ENCODE measurements at places on chromosomes 7 and 10.

- no peak for DNase-seq
Measured at GRCh38 chr7:149773446-149774236, at the start of gene ZNF467. ZNF467 (minus strand) TSS chr7:149773588; CDS start chr7:149771032, 2,556 bp downstream.

- no peak for DNase-seq
Measured at GRCh38 chr10:61592581-61592980, 70.1 kb upstream of the CABCOCO1 start.

DNA sequence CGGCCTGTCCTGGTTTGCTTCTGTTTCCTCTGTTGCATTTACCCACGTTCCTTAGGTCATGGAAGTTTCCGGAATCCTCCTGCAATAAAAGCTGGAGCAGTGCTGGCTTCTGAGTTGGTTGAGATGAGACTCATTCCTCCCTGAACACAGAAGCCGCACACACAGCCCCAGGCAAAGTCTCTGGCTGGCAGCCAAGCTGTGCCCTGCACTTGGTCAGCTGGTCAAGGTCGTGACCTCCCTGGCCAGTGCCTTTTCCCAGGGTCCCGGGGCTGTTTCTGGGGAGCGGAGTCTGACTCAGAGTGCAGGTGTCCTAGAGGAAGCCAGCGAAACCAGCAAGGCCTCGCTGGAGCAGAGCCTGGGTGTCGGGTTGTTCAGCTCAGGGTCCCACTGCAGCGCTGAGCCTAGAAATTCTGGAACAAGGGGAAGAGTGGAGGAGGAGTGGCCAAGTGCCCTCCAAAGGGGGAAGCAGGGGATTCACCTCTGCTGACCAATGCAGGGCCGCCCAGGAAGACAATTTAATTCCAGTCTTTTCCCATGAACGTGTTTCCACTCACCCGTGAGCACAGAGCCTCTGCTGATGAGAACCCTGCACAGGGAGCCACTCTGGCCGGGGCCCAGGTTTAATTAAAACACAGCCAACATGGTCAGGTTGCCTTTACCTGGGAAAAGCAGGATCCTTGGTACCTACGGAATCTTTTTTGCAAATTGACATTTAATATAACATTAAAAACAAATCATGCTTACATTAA lies 245.5 kb upstream of the PPP2R2D start:
- DNase-seq: no peak

DNA sequence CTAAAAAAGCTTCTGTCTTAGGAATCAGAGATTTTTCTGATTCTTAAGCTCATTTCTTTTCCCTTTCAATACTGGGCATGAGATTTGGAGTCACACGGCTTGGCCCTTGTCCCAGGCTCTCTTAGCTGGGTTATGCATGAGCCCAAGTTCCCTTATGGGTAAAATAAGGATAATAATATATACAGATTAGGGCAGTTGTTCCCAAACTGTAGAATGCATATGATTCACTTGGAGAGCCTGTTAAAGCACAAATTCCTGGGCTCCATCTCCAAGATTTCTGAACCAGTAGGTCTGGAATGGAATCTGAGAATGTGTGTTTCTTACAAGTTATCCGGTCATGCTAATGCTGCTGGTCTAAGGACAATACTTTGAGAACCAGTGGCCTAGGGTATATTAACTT lies 154.0 kb downstream of the REEP3 start:
- DNase-seq: no peak

- DNase-seq: no peak
Measured at GRCh38 chr10:60810437-60811182, 32.3 kb downstream of the CDK1 start.

- DNase-seq: no peak
Measured at GRCh38 chr10:70575874-70576802, 26.4 kb downstream of the PRF1 start.

GRCh38 chr10:65843203-65843602 lies 1082.6 kb upstream of the LRRTM3 start:
- DNase-seq: no peak

- DNase-seq: no peak
Measured at GRCh38 chr7:131097662-131098376, 229.9 kb upstream of the MKLN1 start.

DNA sequence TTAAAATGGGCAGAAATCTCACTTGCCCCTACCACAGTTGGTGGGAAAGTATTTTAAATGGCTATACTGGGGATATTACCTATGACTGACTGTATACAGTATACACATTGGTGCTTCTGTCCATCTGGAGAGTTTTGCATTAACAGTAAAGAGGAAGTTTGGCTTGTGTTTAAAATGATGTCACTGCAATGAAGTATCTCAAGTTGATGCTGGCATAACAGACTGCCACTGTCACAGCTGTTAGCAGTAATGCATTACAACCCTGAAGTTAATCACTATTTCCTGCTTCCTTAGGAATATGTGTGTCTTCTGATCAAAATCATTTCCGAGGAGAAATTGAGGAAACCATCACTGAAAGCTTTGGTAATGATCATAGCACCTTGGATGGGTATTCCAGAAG lies 1.9 kb downstream of the DKK1 start:
- DNase-seq: no peak

DNA sequence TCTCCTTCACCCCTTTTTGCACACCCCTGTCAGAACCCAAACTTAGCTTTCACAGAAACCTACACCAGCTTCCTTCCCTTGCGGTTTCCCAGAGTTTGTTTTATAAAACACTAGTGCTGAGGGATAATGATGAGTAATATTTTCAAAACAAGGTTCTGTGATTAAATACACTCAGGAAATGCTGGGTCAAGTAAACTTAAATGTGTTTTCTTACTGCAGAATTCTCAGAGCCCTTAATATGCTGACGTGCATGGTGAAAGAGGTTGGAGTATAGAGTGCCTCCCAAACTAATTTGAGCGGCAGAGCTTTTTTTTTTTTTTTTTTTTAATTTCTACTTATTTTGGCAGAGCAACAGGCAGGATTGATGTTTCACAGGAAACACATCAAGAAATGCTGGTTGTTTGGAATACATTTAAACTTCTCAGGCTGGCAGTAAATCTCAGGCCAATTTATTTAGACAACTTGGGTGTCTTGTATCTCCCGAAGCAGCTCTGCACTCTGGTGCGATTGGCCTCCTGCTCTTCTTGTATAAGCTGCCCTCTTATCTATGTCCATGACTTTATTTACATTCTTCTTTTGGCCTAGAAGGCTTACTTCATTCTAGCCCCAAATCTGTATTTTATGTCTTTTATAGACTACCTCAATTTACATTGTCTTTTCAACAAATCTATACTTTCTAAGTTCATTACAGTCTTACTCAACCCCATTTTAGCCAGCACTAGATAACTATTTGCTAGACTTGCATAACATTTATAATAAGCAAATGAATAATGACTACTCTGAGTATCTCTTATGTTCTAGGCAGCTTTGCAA lies 165.4 kb downstream of the BMPER start:
- no peak for DNase-seq

DNA sequence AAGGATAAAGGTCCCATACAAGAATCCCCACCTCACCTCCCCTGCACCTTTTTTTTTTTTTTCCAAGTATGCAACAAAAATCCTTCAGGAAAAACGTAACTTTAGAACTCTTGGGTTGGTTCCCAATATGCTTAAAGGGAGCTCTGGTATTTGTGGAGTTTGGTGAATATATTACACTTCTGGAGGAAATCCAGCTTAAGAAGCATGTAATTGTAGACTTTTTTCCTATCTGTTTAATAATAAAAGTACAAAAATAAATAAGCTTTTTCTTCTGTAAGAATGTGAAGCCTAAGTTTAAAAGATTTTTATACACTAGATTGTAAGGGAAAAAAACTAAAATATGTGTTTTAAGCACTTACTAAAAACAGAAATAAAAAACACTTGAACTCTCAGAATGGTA lies 102.3 kb downstream of the SORBS1 start:
- DNase-seq: no peak

DNA sequence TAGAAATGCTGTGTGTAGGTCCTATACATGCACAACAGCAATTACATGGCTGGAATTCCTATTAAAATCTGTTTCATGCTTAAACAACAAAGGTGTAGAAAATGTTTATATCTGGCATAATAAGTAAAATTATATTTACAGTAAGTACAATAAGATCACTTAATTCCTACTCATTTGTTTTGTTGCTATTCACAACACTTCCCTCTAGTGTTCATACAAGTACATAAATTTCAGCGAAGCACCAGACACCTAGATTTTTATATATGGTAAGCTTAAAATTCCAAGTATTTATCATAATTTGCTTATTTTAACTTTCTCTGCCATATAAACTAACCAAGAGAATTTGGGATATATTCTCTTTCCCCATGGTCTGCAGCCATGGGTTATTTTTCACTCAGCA lies 51.8 kb upstream of the ANK3 start:
- DNase-seq: no peak

GRCh38 chr10:35564341-35564968 lies 40.7 kb upstream of the GJD4 start:
- no peak for DNase-seq

GRCh38 chr10:111142092-111142768 lies 65.4 kb downstream of the ADRA2A start:
- DNase-seq: no peak

GRCh38 chr10:98349508-98349922 lies 65.5 kb downstream of the PYROXD2 start:
- DNase-seq: no peak

DNA sequence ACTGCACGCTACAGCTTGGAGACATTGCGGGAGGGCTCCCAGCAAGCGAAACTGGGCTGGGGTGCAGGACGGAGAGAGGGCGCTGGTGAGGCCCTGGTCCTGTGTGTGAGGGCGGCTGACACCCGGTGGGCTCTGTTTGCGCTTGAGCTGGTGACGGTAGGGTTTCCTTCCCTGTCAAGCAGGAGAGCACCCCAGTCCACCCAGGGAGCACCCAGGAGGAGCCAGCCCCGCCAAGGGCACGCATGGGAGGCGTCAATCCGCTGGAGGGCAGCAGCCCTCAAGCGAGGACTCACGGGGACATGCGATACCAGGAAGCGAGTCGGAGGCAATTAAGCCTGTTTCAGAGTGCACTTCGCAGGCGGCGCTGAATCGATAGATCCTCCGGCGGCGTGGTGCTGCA lies 109.4 kb downstream of the MAD1L1 start:
- no peak for DNase-seq

DNA sequence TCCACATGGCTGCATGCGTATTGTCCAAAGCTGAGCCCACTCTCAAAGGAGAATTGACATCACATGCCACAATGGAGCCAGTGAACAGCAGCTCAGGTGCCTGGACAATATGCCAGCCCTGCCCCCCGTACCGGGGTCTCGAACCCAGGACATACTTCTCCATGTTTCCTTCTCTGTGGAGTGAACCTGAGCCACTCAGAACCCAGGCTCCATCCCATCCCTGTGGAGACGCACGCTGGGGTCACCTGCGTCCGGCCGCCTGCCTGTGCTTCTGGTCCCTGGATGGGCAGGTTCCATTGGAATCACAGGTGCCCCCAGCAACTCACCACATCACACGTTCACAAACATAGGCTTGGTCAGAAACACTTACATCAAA lies 229.8 kb downstream of the DNAJB6 start:
- no peak for DNase-seq

DNA sequence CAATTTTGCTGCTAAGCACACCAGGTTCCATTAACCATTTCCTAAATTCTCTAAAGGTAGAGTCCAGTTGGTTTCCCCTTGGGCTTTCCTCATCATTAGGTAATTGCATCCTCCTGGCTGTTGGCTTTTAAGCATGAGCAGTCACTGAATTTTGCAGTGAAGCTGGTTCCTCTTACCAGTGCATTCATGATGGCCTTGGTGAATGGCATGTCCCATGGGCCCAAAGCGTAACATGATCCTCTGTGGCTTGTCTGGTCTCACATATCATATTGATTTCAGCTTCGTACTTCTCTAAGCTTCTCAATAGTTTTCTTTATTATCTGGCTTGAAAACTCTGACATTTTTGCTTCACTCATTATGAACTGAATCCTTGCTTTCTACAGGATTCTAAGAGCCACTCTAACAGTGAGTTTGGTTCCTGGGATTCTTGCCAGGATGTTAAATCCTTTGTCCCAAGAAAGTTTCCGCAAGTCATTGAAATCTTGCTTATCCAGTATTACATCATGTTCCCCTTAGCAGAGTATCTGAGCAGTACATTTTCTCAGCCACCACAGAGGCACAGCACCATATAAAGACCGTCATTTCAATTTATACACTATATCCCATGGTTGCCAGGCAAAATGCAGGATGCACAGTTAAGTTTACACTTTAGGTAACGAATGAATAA lies 134.2 kb downstream of the PTN start:
- no peak for DNase-seq

- DNase-seq: no peak
Measured at GRCh38 chr7:13990319-13990983, 985 bp upstream of the ETV1 start.

DNA sequence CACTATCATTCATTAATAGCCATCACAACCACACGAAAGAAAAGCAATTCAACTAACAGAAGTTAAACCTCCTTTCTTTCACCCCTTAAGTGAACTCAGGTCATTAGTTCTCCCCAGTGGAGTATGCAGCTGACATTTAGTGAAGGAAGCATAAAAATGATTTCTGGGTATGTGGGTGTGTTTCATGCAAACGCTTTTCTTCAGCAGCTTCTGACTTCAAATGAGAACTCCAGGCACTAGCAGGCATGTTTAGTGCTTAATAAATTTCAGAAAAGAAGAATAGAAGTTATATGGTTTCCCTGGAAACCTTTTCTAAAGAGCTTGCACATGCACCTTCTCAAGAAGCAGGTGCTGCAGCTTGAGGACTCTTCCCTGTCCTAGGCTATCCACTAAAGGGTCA lies 62.5 kb downstream of the PIK3CG start:
- DNase-seq: no peak

DNA sequence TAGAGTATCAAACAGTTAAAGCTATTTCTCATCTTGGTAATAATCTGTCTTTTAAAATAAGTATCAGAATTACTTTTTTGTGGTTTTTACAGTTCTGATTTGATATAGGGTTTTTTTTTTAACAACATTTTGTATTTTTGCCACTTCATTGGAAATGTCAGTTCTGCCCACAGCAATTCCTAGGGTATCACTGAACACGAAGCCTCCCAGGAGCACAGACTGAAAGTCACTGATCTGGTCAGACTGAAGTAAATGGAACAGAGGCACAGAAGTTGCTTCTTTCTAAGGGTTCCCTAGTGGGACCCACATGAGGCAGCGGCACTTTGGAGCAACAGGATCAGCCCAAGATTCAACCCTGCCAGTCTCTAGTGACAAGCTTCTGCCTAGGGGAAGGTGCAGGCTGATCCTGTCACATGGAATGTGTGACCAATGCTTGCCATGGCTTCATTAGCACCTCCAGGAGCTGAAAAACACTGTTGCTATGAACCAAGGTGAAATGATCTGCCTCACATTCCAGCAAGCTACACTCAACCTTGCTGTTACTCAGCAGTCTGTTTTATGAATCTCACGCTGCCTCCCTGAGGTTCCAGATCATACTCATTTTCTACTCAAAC lies 273.4 kb upstream of the CSTF2T start:
- no peak for DNase-seq

DNA sequence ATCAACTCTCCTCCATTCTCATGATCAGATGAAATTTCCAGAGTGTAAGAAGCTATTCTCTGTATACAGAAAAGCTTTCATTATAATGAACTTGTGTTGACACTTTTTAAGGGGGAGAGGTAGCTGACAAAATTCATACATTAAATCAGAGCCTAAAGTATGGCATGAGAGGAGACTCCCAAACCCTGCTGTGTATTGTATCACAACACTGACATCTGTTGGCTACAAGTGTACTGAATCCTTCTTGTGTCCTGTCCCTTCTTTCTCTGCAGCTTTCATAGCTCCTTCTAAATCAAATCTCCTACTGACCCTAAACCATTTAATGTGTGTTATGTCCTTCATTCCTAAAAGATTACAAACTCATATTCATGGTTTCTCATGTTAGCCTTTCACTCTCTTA lies 70.9 kb downstream of the GCC1 start:
- no peak for DNase-seq

All from stimulated activated CD8-positive, alpha-beta memory T cell treated with anti-CD3 and anti-CD28 coated beads, Interleukin-15, amount 100 ng/mL, for 24 hours (primary cell).